ENCODE measurements at places on chromosomes 2 and 18.

GRCh38 chr2:237612527-237613357, 14.6 kb upstream of the LRRFIP1 start:
- no peak for DNase-seq

DNA sequence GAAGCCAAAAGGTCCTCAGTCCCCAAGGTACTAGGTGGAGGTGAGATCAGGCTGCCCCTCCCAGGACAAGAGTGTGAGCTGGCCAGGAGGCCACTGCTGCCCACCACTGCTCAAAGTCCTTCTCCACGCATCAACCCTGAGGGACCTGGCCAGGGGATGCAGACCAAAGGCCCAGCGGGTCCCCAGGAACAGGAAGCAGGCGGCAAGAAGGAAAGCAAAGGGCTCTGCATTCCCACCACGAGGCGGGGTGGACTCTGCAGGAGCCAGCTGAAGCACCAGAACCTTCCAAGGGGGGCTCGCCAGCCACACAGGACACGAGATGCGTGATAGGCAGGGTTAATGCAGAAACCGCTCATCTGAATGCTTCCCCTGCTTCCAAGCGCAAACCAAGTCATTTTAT, 67.4 kb downstream of the TFCP2L1 start:
- no peak for DNase-seq

DNA sequence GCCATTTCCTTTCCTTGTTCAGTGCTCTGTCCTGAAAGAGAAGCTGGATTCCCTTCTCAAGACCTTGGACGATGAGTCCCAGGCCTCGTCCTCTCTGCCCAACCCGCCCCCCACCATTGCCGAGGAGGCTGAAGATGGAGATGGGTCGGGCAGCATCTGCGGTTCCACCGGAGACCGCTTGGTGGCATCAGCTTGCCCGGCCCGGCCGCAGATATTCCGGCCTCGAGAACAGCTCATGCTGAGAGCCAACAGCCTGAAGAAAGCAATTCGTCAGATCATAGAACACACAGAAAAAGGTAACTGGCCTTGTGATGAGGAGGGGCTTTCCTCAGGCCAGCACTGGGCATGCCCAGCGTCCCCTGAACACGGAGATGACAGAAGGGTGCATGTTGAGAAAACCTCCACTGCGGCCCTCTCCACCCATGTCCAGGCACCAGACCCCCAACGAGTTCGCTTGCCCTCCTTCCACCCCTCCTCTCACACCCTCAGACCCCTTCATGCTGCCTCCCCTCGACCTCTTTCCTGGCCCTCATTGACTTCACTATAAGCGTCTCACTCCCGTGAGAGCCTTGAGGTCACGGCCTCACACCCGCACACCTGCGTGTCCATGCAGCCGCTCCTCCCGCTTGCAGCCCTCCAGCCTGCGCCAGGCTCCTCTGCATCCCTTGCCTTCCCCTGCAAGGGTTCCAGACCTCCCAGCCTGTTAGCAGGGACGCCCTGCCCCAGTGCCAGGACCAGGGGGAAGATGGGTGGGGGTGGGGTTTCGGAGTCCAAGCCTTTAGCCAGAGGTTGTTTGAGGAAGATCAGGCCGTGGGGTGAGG, 95.0 kb downstream of the DGKD start:
- no peak for DNase-seq

GRCh38 chr2:16430846-16431245, 234.8 kb downstream of the CYRIA start:
- no peak for DNase-seq

DNA sequence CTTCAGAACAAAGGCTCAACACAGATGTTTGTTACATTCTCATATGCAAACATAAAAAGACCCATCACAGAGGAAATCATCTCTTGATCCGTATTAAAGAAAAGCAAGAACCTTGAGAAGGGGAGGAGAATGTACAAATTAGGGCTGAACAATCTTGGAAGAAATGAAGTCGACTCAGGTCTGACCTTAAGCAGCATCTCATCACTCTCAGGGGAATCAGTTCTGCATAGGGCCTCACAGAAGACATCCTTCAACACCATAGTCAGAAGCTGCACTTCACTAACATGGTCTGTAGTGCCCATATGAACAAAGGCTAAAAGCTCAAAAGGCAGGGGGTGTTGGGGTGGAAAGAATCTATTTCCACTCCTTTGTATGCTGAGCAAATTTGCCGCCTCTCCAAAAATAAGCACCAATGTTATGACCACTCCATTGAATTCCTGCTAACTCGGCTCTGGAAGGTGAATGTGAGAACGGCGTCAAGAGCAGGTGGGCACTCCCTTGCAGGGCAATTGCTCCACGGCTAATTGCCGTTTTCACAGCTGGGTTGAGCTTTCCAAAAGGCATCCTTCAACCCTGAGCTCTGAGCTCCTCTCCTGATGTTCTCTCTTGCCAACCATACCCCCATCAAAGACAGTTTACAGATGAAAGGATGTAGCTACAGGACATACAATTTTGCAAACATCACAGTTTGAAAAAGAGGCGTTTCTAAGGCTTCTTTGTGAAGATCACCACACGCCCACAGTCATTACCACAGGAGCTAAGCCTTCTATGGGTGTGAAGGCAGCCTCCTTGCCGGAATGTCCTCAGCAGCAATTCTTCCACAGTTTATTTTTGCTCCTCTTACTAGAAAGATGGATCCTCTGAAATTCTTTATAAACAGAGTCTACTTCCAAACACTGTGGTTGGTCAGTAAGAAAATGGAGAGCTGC, 10.0 kb downstream of the KLF7 start:
- DNase-seq: peak; percentile 24

DNA sequence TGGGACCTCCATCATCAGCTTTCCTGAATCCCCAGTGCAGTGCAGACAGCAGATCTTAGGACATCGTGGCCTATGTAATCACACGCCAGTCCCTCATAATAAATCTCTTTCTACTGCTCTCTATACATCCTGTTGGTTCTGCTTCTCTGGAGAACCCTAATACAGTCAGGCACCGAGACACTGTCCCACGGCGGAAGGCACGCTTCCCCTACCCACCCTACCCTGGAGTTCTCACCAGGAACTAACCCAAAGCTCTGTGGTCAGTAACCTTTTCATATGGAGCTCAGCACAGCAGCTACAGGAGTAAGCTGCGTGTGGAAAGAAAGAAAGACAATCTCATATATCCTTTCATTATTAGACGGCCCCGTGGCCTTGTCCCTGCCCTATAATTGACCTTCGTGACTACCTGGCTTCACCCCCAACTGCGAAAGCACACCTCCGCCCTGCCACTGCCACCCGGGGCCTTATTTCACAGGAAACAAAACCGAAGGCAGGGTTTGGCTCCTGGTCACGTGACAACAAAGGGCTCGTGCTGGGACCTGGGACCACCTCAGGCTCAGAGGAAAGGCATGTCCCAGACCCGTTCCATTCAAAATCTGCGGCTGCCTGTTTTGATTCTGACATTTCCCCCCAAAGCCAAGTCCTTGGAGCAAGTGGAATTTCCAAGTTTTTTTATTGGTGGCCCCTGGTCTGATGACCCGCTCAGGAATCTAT, 99.7 kb upstream of the ODC1 start:
- no peak for DNase-seq

- no peak for DNase-seq
Observed at GRCh38 chr18:46866523-46866922, 50.8 kb downstream of the PIAS2 start.

- DNase-seq: no peak
Observed at GRCh38 chr2:240858321-240858720, 10.3 kb upstream of the AGXT start.

DNA sequence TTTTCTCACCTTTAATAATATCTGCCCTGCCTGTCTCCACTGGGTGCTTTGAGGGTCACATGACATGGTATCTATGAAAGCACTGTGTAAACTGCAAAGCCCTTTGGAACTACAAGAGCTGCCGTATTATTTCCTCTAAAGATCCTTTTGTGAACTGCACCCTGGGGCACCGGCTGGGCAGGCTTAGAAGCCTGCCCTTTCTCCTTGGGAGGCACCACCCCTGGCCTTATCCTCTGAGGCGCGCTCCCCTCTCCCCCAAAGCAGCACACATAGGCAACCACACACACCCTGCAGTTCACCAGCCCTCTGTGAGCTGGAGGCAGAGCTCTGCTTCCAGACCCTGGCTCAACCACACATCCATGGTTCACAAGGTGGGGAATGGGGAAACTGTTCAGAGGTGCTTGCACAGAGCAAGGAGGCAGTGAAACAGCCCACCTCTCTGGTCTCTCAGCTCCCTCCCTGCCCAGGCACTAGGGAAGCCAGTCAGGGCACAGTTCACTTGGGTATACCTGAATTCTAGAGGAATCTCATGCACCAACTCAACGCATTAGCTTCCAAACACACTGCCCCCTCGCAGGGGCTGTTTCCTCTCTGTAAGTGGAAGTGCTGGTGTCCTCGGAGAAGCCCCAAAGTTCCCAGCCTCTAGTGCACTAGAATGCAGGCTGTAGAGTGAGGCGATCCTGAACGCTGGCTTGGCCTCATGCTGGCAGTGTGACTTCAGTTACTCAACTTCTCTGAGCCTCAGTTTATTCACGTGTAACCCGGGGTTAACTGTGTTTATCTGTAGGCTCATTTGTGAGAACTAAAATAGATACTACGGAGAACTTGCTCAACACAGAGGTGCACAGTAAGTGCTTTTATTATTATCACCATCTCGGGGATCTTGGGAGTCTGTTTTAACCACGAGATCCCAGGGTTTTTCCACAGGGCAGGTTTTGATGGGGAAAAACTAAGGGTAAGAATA, 11.0 kb downstream of the SIGLEC15 start:
- DNase-seq: no peak

DNA sequence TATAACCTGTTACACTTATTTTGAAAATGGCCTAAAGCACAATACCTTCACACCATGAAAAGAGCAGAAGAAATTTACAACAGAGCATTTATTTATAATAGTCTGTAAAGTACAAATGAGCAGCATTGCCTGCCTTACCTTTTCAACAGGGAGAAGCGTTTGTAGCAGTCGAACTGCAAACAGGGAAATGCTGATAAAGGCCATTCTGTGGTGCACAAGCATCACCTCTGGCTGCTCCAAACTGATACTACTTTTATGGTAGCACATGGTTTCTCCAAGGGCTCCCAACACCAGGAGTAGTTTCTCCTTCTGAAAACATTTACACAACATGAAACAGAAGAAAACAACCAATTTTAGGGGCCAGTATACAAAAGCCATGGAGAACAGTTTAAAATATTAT, 28.9 kb downstream of the RTTN start:
- DNase-seq: no peak

DNA sequence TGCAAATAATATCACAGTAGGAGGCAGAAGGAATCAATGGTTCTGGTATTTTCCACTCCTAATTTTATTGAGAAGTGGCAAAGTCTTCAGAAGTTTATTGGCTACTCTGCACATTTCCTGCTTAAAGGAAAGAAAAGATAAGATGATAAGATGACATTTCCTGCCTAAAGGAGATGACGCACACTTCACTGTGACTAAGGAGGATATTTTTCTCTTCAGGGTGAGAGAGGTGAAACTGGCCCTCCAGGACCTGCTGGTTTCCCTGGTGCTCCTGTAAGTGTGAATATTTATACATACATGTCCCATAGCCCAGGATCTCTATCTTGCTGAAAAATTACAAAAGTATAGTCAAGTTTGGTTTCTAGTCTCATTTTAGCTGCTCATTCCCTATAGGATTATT, 27.9 kb downstream of the COL3A1 start:
- no peak for DNase-seq

GRCh38 chr2:128691526-128691925, 372.9 kb upstream of the HS6ST1 start:
- no peak for DNase-seq

- no peak for DNase-seq
Observed at GRCh38 chr2:237530472-237531433, 35.6 kb upstream of the PRLH start.

- no peak for DNase-seq
Observed at GRCh38 chr2:56185582-56186046, 1.8 kb downstream of the CCDC85A start.

GRCh38 chr2:17798338-17798737, 17.9 kb upstream of the MSGN1 start:
- DNase-seq: no peak

GRCh38 chr2:111117598-111118480, 2.9 kb upstream of the BCL2L11 start:
- peak; percentile 45 for DNase-seq

GRCh38 chr2:228118940-228119339, 62.5 kb downstream of the SPHKAP start:
- DNase-seq: no peak

DNA sequence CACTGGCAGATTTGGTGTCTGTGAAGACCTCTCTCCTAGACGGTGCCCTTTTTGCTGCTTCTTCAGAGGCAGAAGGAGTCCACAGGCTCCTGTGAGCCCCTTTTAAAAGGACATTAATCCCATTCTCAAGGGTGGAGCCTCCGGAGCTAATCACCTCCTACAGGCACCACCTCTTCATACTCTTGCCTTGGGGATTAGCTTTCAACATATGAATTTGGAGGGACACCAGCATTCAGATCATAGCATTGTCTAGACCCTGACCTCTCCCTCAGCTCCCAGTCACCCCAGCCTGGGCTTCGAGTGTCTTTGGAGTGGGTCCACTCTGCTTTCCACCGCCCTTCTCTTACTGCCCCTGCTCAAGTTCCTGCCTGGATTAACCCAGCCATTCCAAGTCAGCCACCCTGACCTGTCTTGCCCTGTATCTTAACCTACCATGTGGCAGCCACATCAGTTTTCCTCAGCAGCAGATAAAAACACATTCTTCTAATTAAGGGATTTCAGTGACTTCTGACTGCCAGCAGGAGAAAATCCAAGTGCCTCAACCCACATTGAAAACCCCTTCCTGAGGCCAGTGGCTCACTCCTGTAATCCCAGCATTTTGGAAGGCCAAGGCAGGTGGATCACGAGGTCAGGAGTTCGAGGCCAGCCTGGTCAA, 6.1 kb upstream of the NCL start:
- DNase-seq: no peak

DNA sequence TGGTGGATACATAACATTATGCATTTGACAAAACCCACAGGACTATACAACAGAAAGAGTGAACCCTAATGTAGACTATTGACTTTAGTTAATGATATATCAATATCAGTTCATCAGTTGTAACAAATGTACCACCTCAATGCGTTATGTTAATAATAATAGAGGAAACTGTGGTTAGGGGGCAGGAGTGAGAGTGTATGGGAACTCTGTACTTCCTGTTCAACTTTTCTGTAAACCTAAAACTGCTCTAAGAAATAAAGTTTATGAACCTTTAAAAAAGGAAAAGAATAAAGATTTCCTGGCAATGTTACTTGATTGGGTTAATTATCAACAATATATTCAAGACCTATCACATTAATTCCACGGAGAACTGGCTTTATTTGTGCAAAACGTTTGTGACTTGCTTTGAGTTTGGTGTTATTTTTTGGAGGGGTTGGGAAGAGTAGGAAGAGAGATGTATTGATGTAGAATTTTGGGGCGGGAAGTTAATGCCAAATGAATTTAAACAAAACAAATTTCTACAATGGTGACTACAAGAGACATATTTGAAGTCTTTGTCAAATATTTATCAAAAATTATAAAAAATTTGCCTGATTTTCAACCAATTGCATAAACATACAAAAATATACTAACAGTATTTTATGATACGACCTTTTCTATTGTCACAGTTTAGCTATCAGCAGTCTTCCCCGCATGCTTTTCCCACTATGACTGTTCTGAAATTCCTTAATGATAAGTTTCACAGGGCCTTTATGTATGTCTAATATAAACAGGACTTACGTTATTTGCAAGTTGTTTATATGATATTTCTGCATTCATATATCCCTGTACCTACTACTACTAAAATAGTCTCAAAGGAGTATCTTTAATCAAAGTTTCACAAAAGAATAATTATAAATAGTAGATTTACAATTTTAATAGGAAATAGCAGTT, 2.1 kb upstream of the RTN4 start:
- no peak for DNase-seq

GRCh38 chr2:46873604-46874068, 42.0 kb downstream of the MCFD2 start:
- DNase-seq: peak; percentile 45

Data from stimulated activated naive CD8-positive, alpha-beta T cell treated with anti-CD3 and anti-CD28 coated beads, Interleukin-15, amount 100 ng/mL, for 72 hours (primary cell).